ENCODE measurements at places on chromosomes 1 and 21. TPM values are rescaled to one million over a fixed set of nuclear protein-coding genes. Genes with fewer than 3 reads are reported as not detected.

DNA sequence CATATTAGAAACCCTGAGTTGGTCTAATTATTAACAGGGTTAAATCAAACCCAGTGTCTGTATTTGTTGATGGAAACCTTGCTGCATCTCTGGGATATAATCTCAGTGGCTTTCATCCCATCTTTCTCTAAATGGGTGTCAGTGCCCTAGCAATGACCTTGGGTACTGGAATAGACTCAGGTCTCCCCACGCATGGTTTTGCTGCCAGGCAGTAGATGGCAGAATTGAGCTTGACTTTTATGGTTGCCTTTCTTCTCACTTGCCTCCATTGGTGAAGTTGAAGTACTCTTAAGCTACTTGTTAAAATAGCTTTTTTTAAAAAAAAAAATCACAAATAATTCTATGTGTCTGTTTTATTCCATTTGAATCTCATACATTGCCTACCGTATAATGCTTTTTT, 81.8 kb upstream of the HMCN1 start:
- H3K27ac ChIP-seq, result no peak overlapping the region
- DNase-seq, result no peak

DNA sequence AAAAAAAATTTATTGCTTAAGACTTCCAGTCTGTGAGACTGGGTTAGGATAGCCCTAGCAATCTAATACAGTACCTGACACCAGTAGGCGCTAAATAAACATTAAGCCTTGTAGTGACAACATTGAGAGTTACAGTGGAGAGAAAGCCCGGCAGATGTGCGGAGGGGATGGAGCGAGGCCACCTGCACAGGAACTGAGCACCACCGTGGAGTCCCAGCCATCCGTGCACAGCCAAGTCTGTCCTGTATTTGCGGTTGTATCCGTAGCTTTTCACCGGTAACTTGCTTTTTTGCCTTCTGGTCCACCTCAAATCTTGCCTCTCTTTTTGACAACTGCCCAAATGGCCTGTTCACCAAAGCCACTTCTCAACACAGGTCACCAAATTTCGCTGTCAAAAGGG, 260.1 kb downstream of the GPATCH2 start:
- H3K4me3 ChIP-seq, result no peak overlapping the region
- H3K27me3 ChIP-seq, result no peaks in the 10 kb centered on the region
- peaks cover 3% of the 10 kb centered on the region for H3K4me1 ChIP-seq
- DNase-seq, result no peak

The FCMR gene
- total RNA-seq, result 23.2 TPM

GRCh38 chr1:99447721-99448120, 183.4 kb downstream of the PLPPR4 start:
- H3K4me1 ChIP-seq, result no peaks in the 10 kb centered on the region
- H3K36me3 ChIP-seq, result no peaks in the 10 kb centered on the region
- DNase-seq, result no peak
- H3K27me3 ChIP-seq, result no peaks in the 10 kb centered on the region
- H3K27ac ChIP-seq, result no peak overlapping the region
- H3K4me3 ChIP-seq, result no peak overlapping the region

All from activated CD4-positive, alpha-beta T cell treated with anti-CD3 and anti-CD28 coated beads, Interleukin-2, amount 10 ng/mL, durations not matched to agents 24 days and 14 days (primary cell).